ENCODE measurements at places on chromosomes 1 and 21.

GRCh38 chr1:9929431-9930385 lies 13.5 kb downstream of the LZIC start:
- DNase-seq: no peak

- no peak for DNase-seq
Measured at GRCh38 chr1:107246775-107247345, 106.0 kb downstream of the NTNG1 start.

DNA sequence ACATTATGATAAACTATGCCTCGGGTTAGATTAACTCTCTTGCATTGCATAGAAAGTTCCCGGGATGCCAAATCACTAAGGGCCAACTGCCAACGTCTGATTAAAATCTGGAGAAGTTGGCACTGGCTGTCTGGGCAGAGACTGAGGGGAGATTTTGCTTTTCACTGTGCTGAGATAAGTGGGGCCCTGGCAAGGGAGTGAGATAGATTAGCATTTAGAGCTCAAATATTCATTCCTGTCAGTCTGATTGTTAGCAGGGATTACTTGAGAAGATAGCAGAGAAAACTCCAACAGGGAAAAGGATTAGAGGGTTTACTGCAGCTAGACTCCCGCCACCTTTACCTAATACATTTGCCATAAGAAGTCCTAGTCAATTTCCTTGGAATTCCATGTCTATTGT lies 714.1 kb upstream of the CHRM3 start:
- DNase-seq: no peak

- no peak for DNase-seq
Measured at GRCh38 chr1:48652334-48652733, 124.4 kb downstream of the BEND5 start.

- DNase-seq: no peak
Measured at GRCh38 chr1:159925719-159926078, 392 bp upstream of the TAGLN2 start.

DNA sequence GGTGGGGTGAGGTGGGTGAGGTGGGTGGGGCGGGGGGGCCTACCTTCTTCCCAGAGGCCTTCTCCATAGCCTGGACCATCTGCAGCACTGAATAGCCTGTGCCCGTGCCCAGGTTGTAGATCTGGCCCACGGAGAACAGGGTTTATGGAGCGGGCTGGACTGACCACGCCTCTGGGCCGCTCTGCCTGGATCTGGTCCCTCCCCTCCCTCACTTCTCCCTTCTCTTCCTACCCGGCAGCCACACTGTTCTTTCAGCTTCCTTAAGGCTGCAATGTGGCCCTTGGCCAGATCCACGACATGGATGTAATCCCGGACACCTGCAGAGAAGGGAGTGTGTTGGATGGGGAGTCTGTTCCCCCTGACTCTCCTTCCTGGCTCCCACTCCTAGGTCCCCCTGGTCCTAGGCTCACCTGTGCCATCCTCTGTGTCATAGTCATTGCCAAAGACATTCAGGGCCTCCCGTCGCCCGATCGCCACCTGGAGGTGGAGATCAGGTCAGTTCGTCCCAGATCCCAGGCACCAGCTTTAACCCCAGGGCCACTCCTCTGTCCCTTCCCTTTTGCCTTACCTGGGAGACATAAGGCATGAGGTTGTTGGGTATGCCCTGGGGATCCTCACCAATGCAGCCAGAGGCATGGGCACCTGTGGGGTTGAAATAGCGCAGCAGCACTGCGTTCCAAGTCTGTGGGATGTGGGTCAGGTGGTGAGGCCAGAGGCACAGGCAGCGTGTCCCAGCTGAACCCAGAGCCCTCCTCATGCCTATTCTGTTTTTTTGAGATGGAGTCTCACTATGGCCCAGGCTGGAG lies 3.9 kb downstream of the GALE start:
- DNase-seq: no peak

GRCh38 chr1:25689686-25690381 lies 73.2 kb downstream of the MAN1C1 start:
- no peak for DNase-seq

GRCh38 chr1:186838380-186839040 lies 9.8 kb downstream of the PLA2G4A start:
- DNase-seq: no peak

DNA sequence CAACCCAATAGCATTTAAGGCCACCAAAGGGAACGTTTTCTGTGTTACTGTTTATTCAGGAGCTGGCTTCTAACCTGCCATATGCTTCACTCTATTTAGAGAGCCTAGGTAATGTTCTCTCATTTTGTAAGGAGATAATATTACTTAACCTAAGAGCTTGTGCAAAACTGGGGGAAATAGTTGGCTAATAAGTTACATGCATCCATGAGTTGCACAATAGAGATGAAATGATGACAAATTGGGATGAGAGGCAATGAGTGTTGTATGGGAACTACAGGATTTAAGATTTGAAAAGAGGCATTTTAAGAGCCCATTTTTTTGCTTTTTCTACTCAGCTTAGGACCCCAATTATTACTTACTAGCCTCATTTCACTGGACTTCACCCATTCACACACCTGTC lies 151.0 kb downstream of the ST6GALNAC3 start:
- no peak for DNase-seq

GRCh38 chr1:29113413-29114117 lies 10.1 kb downstream of the TMEM200B start:
- DNase-seq: no peak

DNA sequence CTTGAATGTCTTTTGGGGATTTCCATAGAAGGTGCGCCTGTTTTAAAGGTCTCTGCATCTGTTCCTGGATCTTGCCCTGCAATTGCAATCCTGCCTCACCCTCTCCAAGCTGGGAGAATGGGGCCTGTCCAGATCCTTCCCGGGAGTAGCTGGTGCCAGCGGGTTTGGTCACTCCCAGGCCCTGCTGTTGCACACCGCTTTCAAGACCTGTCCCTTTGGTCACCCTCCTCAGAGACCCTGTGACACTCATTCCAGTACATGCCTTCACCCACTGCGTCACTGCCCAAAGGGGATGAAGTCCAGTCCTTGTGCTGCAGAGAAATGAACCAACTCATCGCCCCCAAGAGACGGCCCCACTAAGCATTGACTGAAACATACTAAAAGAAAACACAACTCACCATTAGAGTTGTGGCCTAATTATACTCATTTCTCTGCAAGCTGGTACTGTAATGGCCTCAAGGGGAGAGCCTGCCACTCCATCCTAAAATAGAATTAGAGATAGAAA lies 1.9 kb upstream of the IRF2BP2 start:
- DNase-seq: no peak

- no peak for DNase-seq
Measured at GRCh38 chr1:110205591-110206155, 4.4 kb upstream of the KCNC4 start.

DNA sequence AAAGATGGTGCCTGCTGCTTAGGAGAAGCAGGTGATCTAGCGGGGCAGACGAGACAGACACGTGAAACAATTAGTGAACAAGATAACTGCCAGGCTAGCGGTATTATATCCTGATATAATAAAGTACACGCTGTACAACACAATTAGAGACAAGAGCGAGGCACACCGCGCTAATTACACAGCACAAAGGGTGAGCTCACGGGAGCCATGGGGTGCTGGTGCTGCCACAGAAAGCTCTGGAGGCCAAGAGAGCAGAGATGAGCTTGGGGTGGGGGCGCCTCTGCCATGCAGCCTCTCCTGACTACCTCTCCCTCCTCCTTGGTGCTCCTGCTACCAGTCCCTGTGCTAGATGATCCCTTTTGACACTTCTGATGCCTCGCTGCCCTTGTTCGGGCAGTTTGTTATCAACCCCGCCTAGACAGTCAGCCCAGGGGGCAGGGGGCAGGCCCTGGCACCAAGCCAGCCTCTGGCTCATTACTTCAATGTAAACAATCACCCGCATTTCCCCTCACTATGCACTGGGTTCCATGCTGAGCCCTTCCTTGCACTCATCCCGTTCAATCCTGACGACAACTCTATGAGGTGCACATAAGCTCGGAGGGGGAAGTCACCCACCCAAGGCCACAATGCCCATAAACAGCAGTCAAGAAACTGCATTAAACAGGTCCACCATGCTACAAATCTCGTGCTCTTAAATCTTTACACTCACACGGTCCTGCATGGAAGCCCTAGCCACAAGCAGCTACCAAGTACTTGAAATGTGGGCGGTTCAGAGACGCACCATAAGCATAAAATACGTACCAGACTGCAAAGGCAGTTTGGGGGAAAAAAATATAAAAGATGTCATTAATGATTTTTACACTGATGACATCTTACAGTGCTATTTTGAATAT lies 103.0 kb downstream of the SSBP3 start:
- peak; percentile 67 for DNase-seq

DNA sequence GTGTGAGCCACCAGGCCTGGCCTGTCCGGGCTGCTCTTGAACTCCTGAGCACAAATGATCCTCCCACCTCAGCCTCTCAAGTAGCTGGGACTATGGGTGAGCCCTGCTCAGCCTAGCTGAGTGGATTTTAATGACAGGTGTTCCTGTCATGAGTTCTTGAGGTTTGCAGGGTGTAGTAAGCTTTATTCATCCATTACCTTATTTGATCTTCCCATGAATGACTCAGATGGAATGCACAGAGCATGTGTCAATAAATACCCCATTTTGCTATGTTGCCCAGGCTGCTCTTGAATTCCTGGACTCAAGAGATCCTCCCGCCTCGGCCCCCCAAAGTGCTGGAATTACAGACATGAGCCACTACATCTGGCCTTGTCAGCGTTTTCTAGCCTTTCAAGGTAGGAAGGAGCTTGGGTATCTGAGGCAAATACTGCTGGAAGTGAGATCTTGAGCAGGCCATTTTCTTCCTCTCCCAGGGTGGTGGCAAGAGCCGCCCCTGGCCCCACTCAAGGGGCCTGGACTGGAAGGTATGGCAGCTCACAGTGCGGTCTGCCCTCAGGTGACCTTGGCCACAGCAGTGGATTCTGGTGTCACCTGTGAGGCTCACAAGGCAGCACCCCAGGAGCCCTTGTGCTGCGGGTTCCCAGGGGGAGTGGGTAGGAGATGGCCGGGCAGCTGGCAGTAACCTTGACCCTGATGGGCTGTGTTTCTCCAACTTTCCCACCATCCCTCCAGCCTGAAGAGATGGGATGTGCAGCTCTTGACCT lies 20.0 kb downstream of the PIK3CD start:
- DNase-seq: no peak

Measured in HEK293T (cell line).